Stimulated activated CD4-positive, alpha-beta T cell treated with anti-CD3 and anti-CD28 coated beads, Interleukin-1b, Interleukin-23, amount 100 ng/mL, for 4 hours (primary cell): ENCODE measurements at places on chromosomes 3 and 15.

DNA sequence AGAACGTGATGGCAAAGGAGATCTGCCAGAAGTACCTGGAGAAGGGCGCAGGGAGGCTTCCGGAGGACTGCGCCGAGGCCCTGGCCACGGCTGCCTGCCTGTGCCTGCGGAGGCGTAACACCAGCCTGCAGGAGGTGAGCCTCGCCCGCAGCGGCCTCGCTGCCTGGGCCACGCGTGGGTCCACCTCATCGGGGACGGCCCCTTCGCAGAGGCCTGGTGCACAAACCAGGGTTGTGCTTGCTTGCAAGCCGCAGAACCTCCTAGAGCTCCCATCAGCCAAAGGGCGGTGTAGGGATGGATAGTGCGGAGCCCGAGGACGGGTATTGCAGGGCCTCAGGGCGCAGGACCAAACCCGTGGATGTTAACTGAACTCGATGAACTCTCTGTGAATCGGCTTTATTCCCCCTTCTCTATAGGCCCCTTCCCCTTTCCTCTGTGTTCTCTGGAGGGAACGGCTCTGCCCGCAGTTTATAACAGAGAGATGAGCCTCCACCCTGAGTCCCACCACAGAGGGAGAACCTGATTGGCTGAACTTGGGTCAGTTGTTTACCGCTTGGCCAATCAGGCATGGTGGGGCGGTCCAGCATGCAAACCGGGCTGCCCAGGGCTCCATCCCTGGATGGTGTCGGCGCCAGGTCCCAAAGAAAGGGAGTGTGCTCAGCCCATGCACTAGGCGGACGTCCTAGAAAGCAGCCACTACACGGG, 13.6 kb upstream of the TATDN2 start:
- DNase-seq = no peak

DNA sequence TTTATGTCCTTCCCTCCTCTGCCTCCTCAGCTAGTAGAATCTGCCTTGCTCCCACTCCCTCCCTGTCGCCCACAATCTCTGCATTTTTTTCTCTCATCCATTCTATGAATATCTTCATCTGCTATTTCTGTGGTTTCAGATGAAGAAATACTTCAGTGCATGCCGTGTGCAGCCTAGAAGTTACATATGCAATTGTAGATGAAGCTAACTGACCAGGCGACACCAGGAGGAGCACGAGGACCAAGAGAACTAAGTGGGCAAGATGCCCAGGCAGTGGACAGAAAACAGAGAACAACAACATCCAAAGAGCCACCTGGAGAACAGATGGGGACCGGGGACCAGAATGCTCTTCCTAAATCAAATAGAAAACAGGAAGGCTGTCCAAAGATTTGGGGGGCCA, 121.4 kb upstream of the ATP11B start:
- no peak for DNase-seq

DNA sequence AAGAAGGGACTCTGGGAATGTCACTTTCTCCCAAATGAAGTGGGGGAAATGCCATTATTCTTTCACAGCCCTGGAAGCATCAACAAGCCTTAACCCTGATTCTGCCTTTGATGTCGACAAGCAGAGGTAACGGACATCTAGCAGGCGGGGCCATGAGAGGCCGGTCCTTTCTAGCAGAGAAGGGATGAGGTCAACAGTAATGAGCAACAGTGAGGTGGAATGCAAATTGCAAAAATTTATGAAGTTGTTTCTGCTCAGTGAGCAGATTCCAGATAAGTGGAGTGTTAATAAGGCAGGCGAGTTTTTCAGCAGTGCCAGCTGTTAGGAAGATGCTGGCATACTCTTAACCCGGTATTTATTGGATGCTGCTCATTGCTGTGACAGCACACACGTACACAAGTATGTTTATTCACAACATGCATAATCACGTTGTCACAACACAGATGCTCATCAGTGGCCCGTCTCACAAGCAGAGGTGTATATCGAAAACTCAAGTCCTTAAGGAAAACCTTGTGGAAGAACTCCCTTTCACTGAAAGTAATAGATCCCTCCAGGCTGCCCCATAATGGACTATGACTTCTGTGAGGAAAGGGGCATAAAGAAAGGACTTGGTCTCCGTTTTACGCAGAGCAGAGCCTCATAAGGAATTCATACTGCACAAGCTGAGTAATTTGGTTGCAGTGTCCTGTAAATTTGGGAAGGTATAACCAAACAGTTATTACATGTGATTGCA, 329.0 kb downstream of the IGSF11 start:
- no peak for DNase-seq

- DNase-seq = no peak
Measured at GRCh38 chr3:141542989-141543388, 56.2 kb downstream of the RASA2 start.

DNA sequence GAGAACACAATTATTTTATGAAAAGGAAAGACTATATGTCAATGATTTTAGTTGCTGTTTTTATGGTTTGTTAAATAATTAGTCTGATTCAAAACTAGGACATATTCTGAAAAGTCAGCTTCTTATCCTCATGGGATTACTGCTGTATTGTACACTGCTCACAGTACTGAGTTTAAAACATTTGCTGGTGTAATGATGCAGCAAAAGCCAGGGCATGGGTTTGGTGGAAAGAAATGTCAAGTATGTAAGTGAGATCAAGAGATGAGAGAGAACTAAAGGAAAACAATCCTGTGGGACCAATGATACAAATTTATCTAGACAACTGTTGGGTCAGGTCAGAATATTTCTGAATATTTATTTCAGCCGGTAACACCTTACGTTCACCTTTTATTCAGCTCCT, 210.1 kb upstream of the ARHGEF26 start:
- no peak for DNase-seq

DNA sequence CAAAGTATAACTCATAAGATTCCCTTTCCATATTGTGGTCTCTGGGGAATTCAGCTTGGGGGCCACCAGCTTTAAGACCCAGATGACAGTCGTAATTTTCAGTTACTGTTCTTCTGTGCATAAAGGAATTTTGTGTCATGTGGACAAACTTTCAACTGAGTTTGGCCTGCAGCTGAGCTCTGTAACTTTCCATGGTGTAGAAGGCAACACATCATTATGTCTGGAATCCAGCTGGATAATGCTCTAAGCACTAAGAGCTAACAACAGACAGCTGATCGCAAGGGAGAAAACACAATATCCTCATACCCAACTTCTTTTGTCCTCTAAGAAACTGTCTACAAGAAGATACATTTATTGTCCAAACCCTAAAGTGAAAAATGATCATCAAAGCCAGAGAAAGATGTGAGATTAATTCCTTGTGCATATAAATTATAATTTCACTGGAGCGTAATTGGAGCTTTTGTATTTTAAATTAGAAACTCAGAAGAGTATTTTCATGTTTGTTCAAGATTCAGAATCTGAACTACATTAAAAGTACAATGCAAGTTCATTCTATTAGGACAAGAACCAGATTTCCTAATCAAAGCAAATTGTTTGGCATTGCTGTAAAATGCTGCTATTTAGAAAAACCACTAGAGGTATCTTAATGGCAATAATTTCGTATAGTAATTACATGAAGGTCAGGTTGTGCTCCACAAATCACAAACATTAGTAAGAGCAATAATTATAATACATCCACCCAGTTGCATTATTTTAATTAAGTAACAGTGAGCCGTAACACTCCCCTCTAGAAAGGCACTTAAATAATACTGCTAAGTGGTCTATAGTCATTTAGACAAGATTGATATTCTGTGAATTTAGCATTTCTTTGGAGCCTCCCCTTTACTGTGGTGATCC, 218.8 kb downstream of the ATP8B4 start:
- DNase-seq = no peak

DNA sequence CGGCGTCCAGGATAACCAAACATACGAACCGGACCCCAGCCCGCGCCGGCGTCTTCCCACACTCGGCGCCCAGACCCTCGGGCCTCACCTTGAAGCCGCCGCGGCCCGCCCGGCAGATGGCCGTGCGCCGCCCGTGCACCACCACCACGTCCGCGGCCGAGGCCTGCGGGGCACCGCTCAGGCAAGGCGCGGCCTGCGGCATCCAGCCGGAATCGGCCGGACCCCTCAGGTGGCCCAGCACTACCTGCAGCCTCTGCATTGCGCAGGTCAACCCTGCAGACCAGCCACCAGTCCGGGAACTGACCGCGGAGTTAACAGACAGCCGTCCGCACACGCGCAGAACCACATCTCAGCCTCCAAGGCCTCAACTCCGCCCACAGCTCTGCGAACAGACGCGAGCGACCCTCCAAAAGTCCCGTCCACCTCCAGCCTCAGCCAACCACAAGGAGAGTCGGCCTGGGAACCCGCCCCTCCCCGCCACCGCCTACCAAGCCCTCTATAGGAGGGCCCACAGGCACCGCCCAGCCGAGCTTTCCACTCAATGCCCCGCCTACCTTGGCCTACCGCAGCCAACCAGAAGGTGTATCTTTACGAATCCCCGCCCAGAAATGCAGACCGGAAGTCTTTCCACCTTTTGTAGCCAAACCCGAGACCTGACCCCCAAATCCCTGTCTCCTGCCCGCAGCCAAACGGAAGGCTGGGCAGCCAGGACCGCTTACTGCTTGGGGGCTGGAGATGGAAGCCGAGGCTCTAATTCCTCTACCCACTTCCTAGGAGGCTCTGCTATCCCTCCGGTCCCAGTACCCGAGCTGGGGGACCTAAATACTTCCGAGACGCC, at the start of gene ACAA1:
TSS of gene ACAA1 (minus strand) at position 351 of the 838 bp plus-strand sequence. CDS start at position 259, 92 bp downstream.
- DNase-seq = peak; percentile 94

- DNase-seq = no peak
Measured at GRCh38 chr3:65556934-65557577, 481.7 kb downstream of the MAGI1 start.

DNA sequence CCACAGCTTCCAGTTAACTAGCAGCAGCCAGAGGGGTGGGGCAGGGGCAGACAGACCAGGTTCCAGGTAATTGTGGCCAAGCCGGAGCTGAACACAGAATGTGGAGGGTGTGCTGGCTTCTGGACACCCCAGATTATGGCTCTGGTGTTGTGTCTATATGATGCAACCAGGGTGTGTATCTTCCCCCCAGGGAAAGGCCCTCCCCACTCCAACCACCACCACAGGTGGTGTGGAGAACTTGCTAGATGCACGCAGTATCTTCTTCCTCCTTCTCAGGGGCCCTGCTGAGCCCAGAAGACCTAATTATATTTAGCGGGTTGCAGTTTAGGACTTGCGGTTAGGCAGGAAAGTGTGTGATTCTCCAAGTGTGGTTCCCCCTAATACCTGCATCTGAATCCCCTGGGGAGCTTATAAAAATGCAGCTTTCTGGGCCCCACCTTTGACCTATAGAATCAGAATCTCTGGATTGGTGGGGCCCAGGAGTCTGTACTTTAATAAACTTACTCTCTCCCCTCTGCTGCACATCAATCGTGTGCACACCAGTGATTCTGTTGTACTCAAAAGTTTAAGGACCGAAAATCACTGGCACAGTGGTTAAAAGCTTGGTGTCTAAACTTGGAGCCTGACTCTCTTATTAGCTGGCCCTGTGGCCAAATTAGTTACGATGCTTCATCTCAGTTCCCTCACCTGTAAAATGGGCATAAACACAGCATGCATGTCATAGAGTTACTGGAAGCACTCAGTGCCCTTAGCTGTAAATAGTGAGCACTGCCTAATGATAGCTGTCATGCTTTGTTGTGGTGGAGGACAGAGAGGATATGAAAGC, 379.1 kb upstream of the PROK2 start:
- no peak for DNase-seq

- DNase-seq = no peak
Measured at GRCh38 chr3:162012633-162013032, 516.0 kb downstream of the OTOL1 start.

DNA sequence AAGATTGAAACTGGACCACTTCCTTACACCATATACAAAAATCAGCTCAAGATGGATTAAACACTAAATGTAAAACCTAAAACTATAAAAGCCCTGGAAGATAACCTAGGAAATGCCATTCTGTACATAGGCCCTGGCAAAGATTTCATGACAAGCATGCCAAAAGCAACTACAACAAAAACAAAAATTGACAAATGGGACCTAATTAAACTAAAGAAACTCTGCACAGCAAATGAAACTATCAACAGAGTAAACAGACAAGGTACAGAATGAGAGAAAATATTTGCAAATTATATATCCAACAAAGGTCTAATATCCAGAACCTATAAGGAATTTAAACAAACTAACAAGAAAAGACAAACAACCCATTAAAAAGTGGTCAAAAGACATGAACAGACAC, 173.1 kb upstream of the CCDC54 start:
- no peak for DNase-seq

GRCh38 chr15:77870195-77871065, 207.1 kb downstream of the TBC1D2B start:
- no peak for DNase-seq

- DNase-seq = no peak
Measured at GRCh38 chr3:155676252-155676981, 68.5 kb downstream of the PLCH1 start.
